Hepatocyte (in vitro differentiated cells): ENCODE measurements at places on chromosomes 3 and 15. TPM values are rescaled to one million over a fixed set of nuclear protein-coding genes. Genes with fewer than 3 reads are reported as not detected.

The LRRC49 gene
- 7.8 and 11.6 TPM in 2 replicates for total RNA-seq

The PML gene
- total RNA-seq, result 9.7 and 15.7 TPM in 2 replicates

The GMPPB gene
- 24.3 and 31.5 TPM in 2 replicates for total RNA-seq

The ATP1B3 gene
- 123 and 350 TPM in 2 replicates for total RNA-seq

The CCR9 gene
- 0.20 and 0.44 TPM in 2 replicates for total RNA-seq

GRCh38 chr15:35871812-35872211 is 325.8 kb upstream of the DPH6 start:
- no peak for DNase-seq

DNA sequence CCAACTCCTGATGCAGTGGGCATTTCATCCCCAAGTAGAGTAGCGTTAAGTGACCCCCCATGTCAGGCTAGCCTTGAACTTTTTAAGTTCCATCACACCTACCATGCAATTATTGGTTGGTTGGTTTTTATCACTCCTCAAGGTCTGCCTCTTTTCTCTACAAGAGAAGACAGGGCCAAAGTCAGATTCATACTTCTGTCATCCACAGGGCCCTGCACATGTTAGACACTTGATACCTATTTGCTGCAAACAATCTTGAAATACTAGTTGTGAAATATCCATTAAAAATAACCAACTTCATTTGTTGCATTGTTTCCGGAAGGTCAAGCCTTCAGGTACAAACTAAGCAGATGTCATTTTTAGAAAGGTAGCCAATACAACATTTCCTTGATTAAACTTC is 1.2 kb downstream of the CMSS1 start:
- no peak for DNase-seq

DNA sequence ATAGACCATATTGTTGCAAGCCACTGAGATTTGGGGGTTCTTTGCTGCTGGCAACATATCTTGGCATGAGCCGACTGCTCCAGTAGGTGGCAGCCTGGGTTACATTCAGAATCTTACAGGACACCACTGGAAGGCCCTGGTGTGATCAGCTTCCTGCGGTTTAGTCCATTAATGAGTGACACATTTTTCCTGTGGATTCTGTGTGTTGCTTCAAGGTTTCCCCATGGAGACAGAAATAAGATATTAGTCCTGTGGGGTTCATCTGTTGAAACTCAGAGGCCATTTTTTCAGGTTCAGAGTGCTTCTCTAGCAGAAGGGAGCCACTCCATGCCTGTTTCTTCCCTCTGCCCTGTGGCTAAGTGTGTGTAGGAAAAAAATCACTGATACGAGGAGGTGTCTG is 116.2 kb downstream of the MFSD1 start:
- DNase-seq, result peak; percentile 78
